ENCODE measurements at places on chromosomes 13 and 19. TPM values are rescaled to one million over a fixed set of nuclear protein-coding genes. Genes with fewer than 3 reads are reported as not detected.

Gene KLK12
- total RNA-seq: not detected

Gene TBXA2R
- 4.3 TPM for total RNA-seq

Gene CTXN1
- 2.6 TPM for total RNA-seq

Gene YJU2
- 22.3 TPM for total RNA-seq

Gene COX7A1
- 6.1 TPM for total RNA-seq

Gene NOVA2
- not detected for total RNA-seq

Gene KLK14
- total RNA-seq: not detected

Gene IGFLR1
- 4.2 TPM for total RNA-seq

Gene ARHGAP33
- total RNA-seq: 5.0 TPM

Gene NRTN
- not detected for total RNA-seq

Gene BRSK1
- 1.1 TPM for total RNA-seq

Gene FGF21
- not detected for total RNA-seq

Gene KASH5
- total RNA-seq: not detected

Gene ZNF223
- 5.3 TPM for total RNA-seq

Gene FUT1
- 0.78 TPM for total RNA-seq

Gene EML2
- 14.4 TPM for total RNA-seq
